ENCODE measurements at places on chromosomes 4 and X. TPM values are rescaled to one million over a fixed set of nuclear protein-coding genes. Genes with fewer than 3 reads are reported as not detected.

The CAMK2D gene
- polyA plus RNA-seq: 21.4 TPM

The RGN gene
- polyA plus RNA-seq: not detected

The ESX1 gene
- polyA plus RNA-seq: not detected

The SPANXN2 gene
- not detected for polyA plus RNA-seq

The TRMT2B gene
- polyA plus RNA-seq: 33.4 TPM

The G3BP2 gene
- polyA plus RNA-seq: 85.3 TPM

DNA sequence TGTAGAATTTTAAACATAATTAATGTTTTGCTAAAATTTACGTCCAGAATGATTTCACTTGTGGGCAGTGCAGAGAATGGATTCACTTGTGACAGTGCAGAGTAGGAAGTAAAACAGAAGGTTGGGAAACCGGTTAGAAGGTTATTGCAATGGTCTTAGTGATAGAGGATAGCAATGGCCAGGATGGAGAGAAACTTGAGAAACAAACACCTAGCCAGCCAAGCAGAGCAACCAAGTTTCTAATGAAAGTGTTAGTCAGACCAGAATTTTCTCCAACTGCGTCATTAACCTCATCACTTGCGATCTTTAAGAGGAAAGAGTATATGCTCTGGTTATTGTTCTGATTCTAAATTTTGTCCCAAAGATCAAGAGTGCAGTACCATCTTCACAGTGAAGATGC, 50.0 kb upstream of the TBC1D9 start:
- no peak for DNase-seq
- no peak overlapping the region for H3K4me3 ChIP-seq
- H3K27ac ChIP-seq: no peak overlapping the region
- no peaks in the 10 kb centered on the region for H3K4me1 ChIP-seq
- H3K36me3 ChIP-seq: no peaks in the 10 kb centered on the region

DNA sequence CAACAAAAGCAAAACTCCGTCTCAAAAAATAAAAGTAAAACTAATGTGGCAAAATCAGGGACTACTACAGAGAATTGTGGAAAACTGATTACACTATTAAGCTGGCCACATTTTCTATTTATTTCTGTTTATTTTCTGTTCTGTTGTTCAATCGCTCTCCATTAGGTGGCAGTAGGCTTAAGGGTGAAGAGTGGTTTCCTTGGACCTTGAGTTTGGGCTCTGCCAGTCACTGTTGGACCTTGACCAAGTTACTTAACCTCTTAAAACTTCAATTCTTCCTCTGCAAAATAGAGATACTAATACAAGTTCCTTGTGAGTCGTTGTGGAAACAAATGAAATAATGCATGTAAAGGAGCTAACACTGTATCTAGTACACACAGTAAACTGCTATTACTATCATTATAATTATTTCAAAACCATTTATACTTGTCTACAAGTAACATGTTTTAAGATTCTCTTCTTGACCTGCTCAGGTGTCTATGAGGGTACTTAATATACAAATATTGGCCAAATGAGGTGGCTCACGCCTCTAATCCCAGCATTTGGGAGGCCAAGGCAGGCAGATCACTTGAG, 15.2 kb downstream of the HSD17B11 start:
- H3K4me3 ChIP-seq: no peak overlapping the region
- H3K4me1 ChIP-seq: peaks cover 5% of the 10 kb centered on the region
- H3K27ac ChIP-seq: no peak overlapping the region
- H3K36me3 ChIP-seq: peaks cover 10% of the 10 kb centered on the region
- H3K27me3 ChIP-seq: peaks cover 2% of the 10 kb centered on the region

GRCh38 chrX:46873746-46874145, 36.9 kb downstream of the RP2 start:
- no peaks in the 10 kb centered on the region for H3K4me1 ChIP-seq
- H3K4me3 ChIP-seq: no peak overlapping the region
- no peaks in the 10 kb centered on the region for H3K36me3 ChIP-seq
- peaks cover 2% of the 10 kb centered on the region for H3K27me3 ChIP-seq
- no peak for DNase-seq
- H3K27ac ChIP-seq: no peak overlapping the region

GRCh38 chrX:41121766-41122165, 36.5 kb downstream of the USP9X start:
- peaks cover 4% of the 10 kb centered on the region for H3K36me3 ChIP-seq
- peaks cover 21% of the 10 kb centered on the region for H3K27me3 ChIP-seq
- H3K27ac ChIP-seq: peak overlapping the region; percentile 42
- H3K4me1 ChIP-seq: peaks cover 61% of the 10 kb centered on the region
- no peak for DNase-seq

GRCh38 chr4:169959254-169959653, 66.9 kb downstream of the MFAP3L start:
- DNase-seq: no peak
- no peak overlapping the region for H3K27ac ChIP-seq
- H3K4me1 ChIP-seq: no peaks in the 10 kb centered on the region
- no peak overlapping the region for H3K4me3 ChIP-seq

DNA sequence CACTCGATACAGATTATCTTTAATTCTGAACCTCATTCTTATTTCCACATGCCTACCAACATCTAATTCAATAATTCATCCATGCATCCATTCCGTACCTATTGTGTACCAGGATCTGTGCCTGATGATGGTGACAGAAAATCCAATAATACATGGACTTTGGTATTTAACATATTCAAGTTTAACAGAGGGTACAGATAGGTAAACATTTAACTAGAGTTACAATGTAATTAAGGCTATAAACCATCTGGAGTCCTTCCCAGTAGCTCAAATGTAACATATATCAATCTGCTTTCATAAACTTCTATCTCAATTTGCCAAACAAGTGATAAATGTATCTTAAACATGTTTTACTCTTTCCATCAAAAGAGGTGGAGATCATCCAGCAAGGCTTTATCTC, 561.5 kb upstream of the FTHL17 start:
- H3K4me1 ChIP-seq: no peaks in the 10 kb centered on the region
- H3K4me3 ChIP-seq: no peak overlapping the region
- no peaks in the 10 kb centered on the region for H3K36me3 ChIP-seq
- H3K27ac ChIP-seq: no peak overlapping the region
- DNase-seq: no peak

DNA sequence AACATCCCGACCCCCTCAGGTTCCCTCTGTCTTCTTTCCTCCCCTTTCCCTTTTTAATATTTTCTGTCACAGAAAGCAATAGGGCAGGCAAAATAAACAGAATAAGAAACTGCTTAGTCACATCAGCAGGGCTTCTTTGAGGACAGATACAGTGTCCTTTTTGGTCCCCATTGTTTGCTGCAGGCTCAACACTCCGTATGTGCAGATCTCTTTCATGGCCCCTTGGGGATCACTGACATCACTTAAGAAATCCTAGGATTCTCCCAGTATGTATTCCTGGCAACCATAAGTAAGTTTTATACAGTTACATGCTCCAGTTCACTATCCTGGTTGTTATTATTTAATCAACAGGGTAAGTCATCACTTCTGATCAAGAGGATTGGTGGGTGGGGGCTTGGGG, 448.0 kb downstream of the NKX6-1 start:
- no peaks in the 10 kb centered on the region for H3K27me3 ChIP-seq
- no peak overlapping the region for H3K4me3 ChIP-seq
- H3K36me3 ChIP-seq: no peaks in the 10 kb centered on the region
- no peaks in the 10 kb centered on the region for H3K4me1 ChIP-seq
- DNase-seq: no peak
- no peak overlapping the region for H3K27ac ChIP-seq

DNA sequence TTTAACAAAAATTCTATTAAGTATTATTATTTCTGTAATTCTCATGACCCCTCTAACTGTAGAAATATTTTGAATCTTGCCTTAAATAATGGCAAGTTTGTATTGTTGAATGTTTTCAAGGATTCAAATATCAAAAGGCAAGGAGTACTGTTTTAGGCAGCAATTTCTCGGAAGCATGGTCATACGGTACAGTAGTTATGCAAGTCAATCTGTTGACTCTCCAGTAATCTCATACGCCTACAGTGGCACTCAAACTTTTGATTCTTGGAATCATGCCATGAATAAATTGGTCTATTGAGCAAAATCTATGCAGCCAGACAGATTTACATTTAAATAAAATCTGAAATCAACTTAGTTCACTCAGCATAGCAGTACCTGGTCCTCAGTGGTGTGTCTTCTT, 139.6 kb upstream of the FAM47C start:
- no peak overlapping the region for H3K27ac ChIP-seq
- no peaks in the 10 kb centered on the region for H3K36me3 ChIP-seq
- H3K4me1 ChIP-seq: no peaks in the 10 kb centered on the region
- peaks cover 3% of the 10 kb centered on the region for H3K27me3 ChIP-seq

- H3K36me3 ChIP-seq: no peaks in the 10 kb centered on the region
- no peaks in the 10 kb centered on the region for H3K4me1 ChIP-seq
Observed at GRCh38 chrX:31747411-31747810, 675.6 kb upstream of the FTHL17 start.

- peak overlapping the region; percentile 81 for H3K4me3 ChIP-seq
- no peaks in the 10 kb centered on the region for H3K36me3 ChIP-seq
- DNase-seq: peak; percentile 11
- no peak overlapping the region for H3K27ac ChIP-seq
- peaks cover 21% of the 10 kb centered on the region for H3K27me3 ChIP-seq
Observed at GRCh38 chr4:127781300-127782024, 660 bp upstream of the HSPA4L start.

- no peak for DNase-seq
- no peak overlapping the region for H3K27ac ChIP-seq
- no peaks in the 10 kb centered on the region for H3K27me3 ChIP-seq
- H3K4me1 ChIP-seq: peaks cover 3% of the 10 kb centered on the region
Observed at GRCh38 chr4:180391613-180392012, 1851.6 kb upstream of the TENM3 start.

GRCh38 chr4:53205970-53206369, 159.9 kb downstream of the SCFD2 start:
- H3K27ac ChIP-seq: no peak overlapping the region
- H3K4me3 ChIP-seq: no peak overlapping the region
- no peak for DNase-seq
- H3K36me3 ChIP-seq: peaks cover 13% of the 10 kb centered on the region
- H3K27me3 ChIP-seq: no peaks in the 10 kb centered on the region

DNA sequence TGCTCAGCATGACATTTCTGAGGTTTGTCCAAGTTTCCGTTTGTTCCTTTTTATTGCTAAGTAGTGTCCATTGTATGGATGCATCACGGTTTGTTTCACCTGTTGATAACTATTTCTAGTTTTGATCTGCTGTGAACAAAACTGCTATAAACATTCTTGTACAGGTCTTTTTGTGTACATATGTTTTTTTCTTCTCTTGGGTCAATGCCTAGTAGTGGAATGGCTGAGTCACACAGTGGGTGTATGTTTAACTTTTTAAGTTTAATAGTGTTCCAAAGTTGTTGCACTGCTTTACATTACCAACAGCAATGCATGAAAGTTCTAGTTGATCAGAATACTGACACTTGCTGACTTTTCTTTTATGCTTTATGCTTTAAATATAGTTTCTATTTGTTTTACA, 76.7 kb downstream of the MAOB start:
- no peaks in the 10 kb centered on the region for H3K36me3 ChIP-seq
- no peak overlapping the region for H3K27ac ChIP-seq
- no peak overlapping the region for H3K4me3 ChIP-seq
- no peaks in the 10 kb centered on the region for H3K4me1 ChIP-seq

DNA sequence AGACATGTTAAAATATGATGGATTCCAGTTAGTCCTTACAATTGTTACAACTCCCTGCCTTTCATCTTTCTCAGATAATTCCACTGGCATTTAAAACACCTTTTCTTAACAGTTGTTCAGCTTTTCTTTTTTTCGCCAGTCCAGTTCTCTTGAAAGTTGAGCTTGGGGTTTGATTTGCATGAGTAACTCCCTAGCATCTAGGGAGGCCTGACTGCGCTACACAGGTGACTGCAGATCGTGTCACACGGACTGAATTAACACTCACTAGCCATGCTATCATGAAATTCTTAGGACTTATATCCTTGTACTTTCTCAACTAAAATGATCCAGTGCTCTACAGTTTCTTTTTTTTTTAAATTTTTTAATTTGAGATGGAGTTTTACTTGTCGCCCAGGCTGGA, 69.8 kb downstream of the ARHGAP24 start:
- H3K4me1 ChIP-seq: no peaks in the 10 kb centered on the region
- no peak overlapping the region for H3K4me3 ChIP-seq
- no peak for DNase-seq
- no peaks in the 10 kb centered on the region for H3K36me3 ChIP-seq
- H3K27ac ChIP-seq: no peak overlapping the region

GRCh38 chrX:53547668-53548067, 113.5 kb upstream of the HSD17B10 start:
- H3K27me3 ChIP-seq: peaks cover 16% of the 10 kb centered on the region
- H3K4me1 ChIP-seq: peaks cover 26% of the 10 kb centered on the region
- H3K4me3 ChIP-seq: peak overlapping the region; percentile 28
- H3K36me3 ChIP-seq: peaks cover 42% of the 10 kb centered on the region

DNA sequence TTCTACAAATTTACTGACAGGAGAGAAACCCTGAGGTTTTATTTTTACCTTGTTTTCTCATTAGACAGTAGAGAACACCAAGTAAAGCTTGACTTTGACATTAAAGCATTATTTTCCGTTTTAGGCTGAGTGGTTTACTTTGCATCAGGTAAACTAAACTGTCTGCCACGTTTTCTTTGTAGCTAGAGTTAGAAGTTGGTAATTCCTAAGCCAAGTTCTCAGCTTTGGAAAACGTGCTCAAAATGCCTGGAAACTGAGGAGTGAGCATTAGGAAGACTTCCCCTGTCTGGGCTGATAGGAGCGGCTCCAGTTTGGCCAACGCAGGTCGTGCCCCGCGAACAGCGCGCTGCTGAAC, 819 bp downstream of the PDLIM3 start:
- H3K4me3 ChIP-seq: no peak overlapping the region
- H3K27me3 ChIP-seq: peaks cover 16% of the 10 kb centered on the region
- DNase-seq: no peak
- H3K27ac ChIP-seq: no peak overlapping the region

Measured in immature natural killer cell (primary cell).